Activated naive CD4-positive, alpha-beta T cell treated with anti-CD3 and anti-CD28 coated beads, Interleukin-2, amount 10 ng/mL, durations not matched to agents 7 days and 5 days (primary cell): ENCODE measurements at places on chromosomes 4 and X.

GRCh38 chrX:113384628-113385027, 544.0 kb upstream of the AMOT start:
- no peaks in the 10 kb centered on the region for H3K4me1 ChIP-seq
- no peak overlapping the region for H3K27ac ChIP-seq
- no peaks in the 10 kb centered on the region for H3K36me3 ChIP-seq
- H3K4me3 ChIP-seq, result no peak overlapping the region

DNA sequence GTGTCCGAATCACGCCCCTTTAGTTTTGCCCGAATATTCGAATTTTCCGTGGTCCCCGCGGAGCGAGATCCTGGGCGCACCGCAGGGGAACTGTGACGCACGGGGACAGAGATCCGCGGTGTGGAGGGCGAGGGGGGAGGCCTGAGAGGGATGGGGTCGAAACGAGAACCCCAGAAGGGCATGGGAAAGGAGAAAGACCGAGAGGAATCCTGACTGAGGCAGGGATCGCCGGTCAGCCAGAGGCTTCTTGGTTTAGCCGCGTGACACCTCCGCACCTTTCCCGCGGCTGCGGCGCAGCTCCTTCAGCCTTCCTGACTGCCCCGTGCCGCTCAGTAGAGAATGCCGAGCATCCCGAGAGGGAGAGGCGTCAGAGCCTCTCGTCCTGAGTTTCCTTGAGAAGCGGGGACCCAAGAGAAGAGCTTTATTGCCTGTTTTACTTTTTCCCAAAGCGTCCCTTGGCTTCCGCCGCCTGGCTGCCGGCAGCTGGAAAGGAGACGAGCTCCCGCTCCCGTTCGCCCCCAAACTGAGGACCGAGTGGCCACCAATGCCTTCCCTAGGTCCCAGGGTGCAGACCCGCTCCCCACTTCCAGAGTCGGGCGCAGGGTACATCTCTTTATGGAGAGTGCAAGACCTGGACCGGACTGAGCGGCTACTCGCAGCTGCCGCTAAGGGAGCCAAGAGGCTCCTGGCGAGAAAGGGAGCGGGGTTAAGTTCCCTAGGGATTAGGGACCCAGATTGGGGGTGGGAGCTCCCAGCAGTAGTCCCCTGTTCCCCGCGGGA, 911 bp upstream of the GPR50 start:
- H3K4me1 ChIP-seq, result peaks cover 5% of the 10 kb centered on the region
- peaks cover 67% of the 10 kb centered on the region for H3K27me3 ChIP-seq
- H3K36me3 ChIP-seq, result no peaks in the 10 kb centered on the region
- no peak overlapping the region for H3K27ac ChIP-seq

DNA sequence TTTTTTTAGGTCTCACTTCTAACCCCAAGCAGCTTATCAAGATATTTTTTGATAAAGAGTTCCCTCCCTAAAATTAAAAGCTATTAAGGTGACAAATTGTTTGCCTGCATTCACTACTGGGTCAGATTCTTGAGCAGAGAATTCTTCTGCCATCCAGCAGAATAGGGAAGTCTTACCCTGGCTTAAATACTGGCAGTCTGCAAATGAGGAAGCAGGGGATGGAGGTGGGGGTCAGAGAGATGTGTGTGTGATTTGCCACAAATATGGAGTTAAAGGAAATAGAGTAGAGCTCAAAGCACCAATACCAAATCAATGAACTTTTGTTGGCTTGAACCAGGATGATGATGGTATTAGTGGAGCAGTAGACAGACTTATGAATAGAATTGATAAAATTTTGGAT, 122.2 kb downstream of the ANXA5 start:
- no peak overlapping the region for H3K27ac ChIP-seq
- H3K4me1 ChIP-seq, result no peaks in the 10 kb centered on the region
- H3K36me3 ChIP-seq, result no peaks in the 10 kb centered on the region

DNA sequence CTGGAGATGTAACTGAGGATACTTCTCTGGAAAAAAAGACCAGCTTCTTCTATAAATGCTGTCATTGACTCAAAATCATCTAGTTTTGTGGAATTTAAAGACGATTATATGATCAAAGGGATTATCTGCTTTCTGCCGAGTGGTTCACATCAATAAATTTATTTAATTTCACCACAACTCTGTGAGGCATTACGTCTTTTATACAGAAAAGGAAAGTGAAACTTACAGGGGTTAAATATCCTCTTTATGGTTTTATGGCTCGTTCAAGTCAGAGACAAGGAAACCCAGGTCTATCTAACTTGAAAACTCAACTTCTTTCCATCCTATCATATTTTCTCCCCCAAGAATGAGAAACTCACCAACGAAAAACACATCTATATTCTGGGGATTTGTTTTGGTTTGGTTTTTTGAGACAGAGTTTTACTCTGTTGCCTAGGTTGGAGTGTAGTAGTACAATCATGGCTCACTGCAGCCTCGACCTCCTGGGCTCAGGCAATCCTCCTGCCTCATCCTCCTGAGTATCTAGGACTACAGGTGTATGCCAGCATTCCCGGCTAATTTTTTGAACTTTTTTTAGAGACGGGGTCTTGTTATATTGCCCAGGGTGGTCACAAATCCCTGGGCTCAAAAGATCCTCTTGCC, 377.9 kb upstream of the EMCN start:
- H3K27ac ChIP-seq, result peak overlapping the region; percentile 79
- peak overlapping the region; percentile 55 for H3K4me3 ChIP-seq

DNA sequence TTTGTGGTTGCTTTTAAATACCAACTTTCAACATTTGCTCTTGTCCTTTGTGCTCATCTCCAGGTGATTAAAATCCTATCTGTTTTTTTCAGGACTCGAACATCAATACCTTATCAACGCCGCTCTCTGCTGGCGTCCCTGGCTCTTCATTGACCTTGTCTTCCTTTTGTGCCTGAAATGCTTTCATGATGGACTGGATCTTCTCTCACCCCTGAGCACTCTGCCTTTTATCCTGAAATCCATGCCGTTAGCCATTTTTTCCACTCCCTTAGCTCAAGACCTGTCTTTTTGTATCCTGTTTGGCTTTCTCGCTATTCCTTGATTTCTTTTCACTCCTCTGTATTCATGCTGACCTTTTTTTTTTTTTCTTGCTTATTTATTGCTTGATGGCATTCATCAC, 549.5 kb upstream of the CPEB2 start:
- H3K27me3 ChIP-seq, result no peaks in the 10 kb centered on the region
- H3K4me3 ChIP-seq, result no peak overlapping the region
- H3K4me1 ChIP-seq, result no peaks in the 10 kb centered on the region
- H3K27ac ChIP-seq, result peak overlapping the region; percentile 25

GRCh38 chr4:40173470-40173875, 23.4 kb upstream of the RHOH start:
- H3K36me3 ChIP-seq, result peaks cover 12% of the 10 kb centered on the region
- H3K4me3 ChIP-seq, result peak overlapping the region; percentile 32
- no peak for DNase-seq
- peak overlapping the region; percentile 84 for H3K27ac ChIP-seq
- H3K4me1 ChIP-seq, result peaks cover 35% of the 10 kb centered on the region
- H3K27me3 ChIP-seq, result peaks cover 9% of the 10 kb centered on the region

DNA sequence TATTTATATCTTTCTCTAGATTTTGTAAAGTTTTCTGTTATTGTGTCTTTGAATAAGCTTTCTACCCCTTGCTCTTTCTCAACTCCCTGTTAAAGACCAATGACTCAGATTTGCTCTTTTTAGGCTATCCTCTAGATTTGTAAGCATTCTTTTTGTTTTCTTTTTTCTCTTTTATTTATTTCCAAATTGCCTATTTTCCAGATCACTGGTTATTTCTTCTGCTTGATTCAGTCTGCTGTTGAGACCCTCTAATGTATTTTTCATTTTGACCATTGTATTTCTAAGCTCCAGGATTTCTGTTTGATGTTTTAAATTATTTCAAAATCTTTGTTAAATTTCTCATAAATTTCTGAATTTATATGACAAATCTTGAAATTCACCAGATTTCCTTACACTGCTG, 462.6 kb upstream of the GALNT7 start:
- H3K36me3 ChIP-seq, result no peaks in the 10 kb centered on the region
- no peaks in the 10 kb centered on the region for H3K4me1 ChIP-seq
- no peak overlapping the region for H3K4me3 ChIP-seq
- no peaks in the 10 kb centered on the region for H3K27me3 ChIP-seq
- H3K27ac ChIP-seq, result no peak overlapping the region

DNA sequence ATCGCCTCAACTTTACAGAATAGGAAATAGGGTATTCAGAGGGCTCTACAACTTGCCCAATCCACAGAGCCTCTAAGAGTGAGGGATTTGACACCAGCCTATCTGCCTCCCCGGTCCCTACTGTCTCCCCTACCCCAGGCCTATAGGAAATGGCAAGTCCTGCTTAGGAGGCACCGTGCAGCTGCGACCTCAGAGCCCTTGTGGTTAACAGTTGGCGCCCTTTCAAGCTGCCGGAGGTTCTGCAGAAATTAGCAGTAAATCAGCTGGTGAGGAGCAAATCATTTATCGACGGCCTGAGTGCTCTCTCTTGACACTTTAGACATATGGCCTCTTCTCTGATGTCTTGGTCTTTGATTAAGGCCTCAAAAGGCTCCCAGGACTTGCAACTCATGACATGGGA, 96.9 kb downstream of the CLNK start:
- no peaks in the 10 kb centered on the region for H3K27me3 ChIP-seq
- peak overlapping the region; percentile 22 for H3K27ac ChIP-seq
- H3K4me1 ChIP-seq, result peaks cover 47% of the 10 kb centered on the region
- H3K36me3 ChIP-seq, result no peaks in the 10 kb centered on the region

- peaks cover 39% of the 10 kb centered on the region for H3K36me3 ChIP-seq
- peaks cover 32% of the 10 kb centered on the region for H3K4me1 ChIP-seq
- H3K27me3 ChIP-seq, result no peaks in the 10 kb centered on the region
- no peak overlapping the region for H3K4me3 ChIP-seq
- DNase-seq, result no peak
Observed at GRCh38 chr4:1297456-1298325, 8.0 kb downstream of the MAEA start.

GRCh38 chr4:168853770-168854169, 156.3 kb downstream of the CBR4 start:
- no peaks in the 10 kb centered on the region for H3K36me3 ChIP-seq
- H3K27ac ChIP-seq, result no peak overlapping the region
- H3K4me1 ChIP-seq, result peaks cover 23% of the 10 kb centered on the region
- H3K27me3 ChIP-seq, result peaks cover 6% of the 10 kb centered on the region

DNA sequence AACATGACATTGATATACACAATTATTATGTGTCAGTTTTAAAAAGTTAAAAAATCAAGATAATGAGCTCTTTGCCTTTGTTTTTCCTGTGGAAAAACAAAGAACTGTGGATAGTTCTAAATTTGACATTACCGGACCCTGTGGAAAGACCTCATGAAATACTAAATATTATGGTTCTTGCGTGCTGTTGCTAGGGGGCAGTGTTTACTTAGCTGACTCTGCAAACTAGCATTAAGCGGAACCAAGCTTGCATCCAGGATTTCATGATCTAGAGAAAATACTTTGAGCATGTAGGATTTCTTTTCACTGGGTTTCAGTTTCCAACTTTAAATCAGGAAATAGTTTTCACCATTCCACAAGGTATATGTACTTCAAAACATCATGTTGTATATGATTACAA, 33.6 kb downstream of the CLCN4 start:
- peaks cover 16% of the 10 kb centered on the region for H3K27me3 ChIP-seq
- no peaks in the 10 kb centered on the region for H3K36me3 ChIP-seq
- no peak overlapping the region for H3K4me3 ChIP-seq
- no peaks in the 10 kb centered on the region for H3K4me1 ChIP-seq
- no peak overlapping the region for H3K27ac ChIP-seq

GRCh38 chr4:909821-910220, 22.3 kb downstream of the GAK start:
- no peak overlapping the region for H3K27ac ChIP-seq
- H3K27me3 ChIP-seq, result no peaks in the 10 kb centered on the region
- H3K4me3 ChIP-seq, result no peak overlapping the region
- H3K36me3 ChIP-seq, result peaks cover 50% of the 10 kb centered on the region
- peaks cover 2% of the 10 kb centered on the region for H3K4me1 ChIP-seq

- no peak overlapping the region for H3K4me3 ChIP-seq
- H3K27me3 ChIP-seq, result peaks cover 48% of the 10 kb centered on the region
- no peaks in the 10 kb centered on the region for H3K36me3 ChIP-seq
- H3K27ac ChIP-seq, result no peak overlapping the region
- peaks cover 10% of the 10 kb centered on the region for H3K4me1 ChIP-seq
Observed at GRCh38 chr4:165873298-165874071, 448 bp downstream of the TLL1 start.

GRCh38 chr4:145731028-145731427, 51.1 kb downstream of the C4orf51 start:
- no peak for DNase-seq
- peaks cover 12% of the 10 kb centered on the region for H3K4me1 ChIP-seq
- H3K27ac ChIP-seq, result no peak overlapping the region
- no peaks in the 10 kb centered on the region for H3K36me3 ChIP-seq
- H3K27me3 ChIP-seq, result peaks cover 40% of the 10 kb centered on the region

DNA sequence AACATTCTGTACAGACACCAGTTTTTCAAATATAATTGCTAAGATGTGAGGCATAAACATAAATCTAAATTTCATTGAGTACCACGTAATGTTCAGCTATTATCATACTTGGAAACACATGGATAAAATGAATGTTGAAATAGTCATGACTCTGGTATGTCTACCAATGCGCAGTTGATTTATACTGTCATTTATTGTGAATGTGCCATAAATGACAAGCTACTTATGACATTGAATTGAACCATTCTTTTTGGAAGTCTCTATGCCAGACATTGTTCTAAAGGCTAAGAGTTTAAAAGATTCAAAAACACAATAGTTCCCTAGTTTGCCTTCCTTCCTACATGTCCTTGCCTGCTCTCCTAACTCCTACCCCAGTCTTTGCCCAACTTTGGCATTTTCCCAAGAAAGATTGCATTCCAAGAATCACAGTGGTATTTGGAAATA, 96.6 kb upstream of the DMD start:
- no peak overlapping the region for H3K4me3 ChIP-seq
- H3K4me1 ChIP-seq, result no peaks in the 10 kb centered on the region
- no peak for DNase-seq
- no peak overlapping the region for H3K27ac ChIP-seq

DNA sequence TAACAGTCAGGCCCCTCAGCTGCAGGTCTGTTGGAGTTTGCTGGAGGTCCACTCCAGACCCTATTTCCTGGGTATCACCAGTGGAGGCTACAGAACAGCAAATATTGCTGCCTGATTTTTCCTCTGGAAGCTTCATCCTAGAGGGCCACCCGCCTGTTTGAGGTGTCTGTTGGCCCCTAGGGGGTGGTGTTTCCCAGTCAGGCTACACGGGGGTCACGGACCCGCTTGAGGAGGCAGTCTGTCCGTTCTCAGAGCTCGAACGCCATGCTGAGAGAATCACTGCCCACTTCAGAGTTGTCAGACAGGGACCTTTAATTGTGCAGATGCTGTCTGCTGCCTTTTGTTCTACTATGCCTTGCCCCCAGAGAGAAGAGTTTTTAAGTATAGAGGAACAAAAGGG, 160.8 kb downstream of the DKK2 start:
- no peak overlapping the region for H3K4me3 ChIP-seq
- no peak overlapping the region for H3K27ac ChIP-seq
- H3K36me3 ChIP-seq, result no peaks in the 10 kb centered on the region

DNA sequence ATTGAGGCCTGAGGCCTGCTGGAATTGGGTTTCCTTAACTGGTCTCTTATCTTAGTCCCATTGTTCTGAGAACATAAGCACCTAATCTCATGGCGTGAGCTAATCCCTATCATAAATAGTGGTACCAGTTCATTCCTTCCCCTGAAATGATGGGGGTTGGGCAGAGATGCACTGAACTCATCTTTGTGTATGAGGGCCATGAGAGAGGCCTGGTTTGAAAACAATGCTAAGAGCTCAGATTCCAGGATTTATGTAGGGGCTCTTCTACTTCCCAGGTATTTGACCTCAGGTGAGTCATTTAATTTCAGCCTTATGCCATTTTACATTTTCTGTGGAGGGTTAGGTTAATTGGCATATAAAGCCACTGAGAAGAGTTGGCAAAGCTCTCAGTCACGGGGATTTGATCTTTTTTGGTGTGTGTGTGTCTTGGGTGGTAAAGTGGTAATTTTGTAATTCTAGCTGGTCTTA, 4.4 kb downstream of the RBM3 start:
- H3K4me3 ChIP-seq, result no peak overlapping the region
- H3K4me1 ChIP-seq, result peaks cover 24% of the 10 kb centered on the region
- peaks cover 42% of the 10 kb centered on the region for H3K36me3 ChIP-seq
- no peak overlapping the region for H3K27ac ChIP-seq
